ENCODE measurements at places on chromosomes 6 and 20.

DNA sequence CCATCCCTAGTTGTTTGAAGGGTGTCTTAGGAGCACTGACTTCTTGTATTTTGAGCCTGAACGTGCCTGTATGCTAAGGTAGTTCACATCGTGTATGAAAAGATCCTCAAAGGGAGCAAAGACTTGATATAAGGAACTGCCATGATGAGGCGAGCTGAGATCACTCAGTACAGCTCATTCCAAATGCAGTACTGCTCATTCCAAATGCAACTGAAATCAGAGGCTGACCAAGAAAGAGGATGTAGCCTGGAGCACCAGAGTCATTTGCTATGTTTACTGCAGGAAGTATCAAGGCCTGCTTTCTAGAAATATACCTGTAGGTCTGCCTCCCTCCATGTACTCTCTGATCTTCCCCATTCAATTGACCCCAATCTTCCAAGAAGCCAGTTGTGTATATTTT, 832.2 kb downstream of the EYS start:
- no peak for DNase-seq

- DNase-seq: no peak
Measured at GRCh38 chr6:52130440-52130839, 43.0 kb upstream of the PKHD1 start.

DNA sequence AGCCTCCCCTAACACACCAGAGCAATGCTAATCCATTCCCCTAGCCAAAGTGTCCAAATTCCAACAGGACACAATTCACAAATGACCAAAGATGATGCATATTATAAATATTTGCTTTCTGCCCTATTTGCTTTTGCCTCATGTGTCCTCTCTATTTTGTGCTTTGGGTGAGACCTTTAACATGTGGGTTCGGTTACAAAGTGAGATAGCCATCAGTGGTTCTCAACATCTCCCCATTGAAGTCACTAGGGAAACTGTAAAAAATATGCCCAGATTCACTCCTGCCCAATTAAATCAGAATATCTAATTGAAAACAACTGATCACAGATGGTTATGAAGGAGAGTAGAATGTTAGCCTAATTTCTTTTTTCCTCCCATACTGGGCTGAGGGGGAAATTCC, 159.2 kb downstream of the MTFR2 start:
- no peak for DNase-seq

GRCh38 chr20:24359321-24360027, 110.0 kb upstream of the SYNDIG1 start:
- DNase-seq: no peak

- DNase-seq: no peak
Measured at GRCh38 chr6:44868335-44868668, 459.8 kb upstream of the RUNX2 start.

- no peak for DNase-seq
Measured at GRCh38 chr20:15146948-15147347, 809.5 kb upstream of the FLRT3 start.

- no peak for DNase-seq
Measured at GRCh38 chr20:48831718-48832404, 4.1 kb upstream of the PREX1 start.

GRCh38 chr20:22690616-22691179, 106.3 kb upstream of the FOXA2 start:
- no peak for DNase-seq

GRCh38 chr6:34549026-34549803, 6.9 kb downstream of the SPDEF start:
- no peak for DNase-seq

DNA sequence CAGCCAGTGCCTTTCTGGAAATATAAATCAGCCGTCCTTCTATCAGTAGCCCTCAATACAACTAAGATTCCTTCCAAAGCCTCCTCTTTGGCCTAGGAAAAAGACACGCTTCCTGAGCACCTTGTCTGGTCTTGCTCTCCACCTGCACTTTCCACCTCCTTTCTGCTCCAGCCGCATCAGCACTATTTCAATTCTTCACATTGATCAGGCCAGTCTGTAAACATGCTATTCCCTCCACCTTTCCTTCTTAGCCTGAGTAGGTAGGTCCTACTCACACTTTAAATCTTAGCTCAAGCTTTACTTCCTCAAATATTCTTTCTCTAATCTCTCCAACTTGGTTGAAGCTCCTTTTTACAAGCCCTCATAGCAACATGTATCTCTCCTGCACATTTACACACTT, 11.4 kb downstream of the RANBP9 start:
- DNase-seq: no peak

DNA sequence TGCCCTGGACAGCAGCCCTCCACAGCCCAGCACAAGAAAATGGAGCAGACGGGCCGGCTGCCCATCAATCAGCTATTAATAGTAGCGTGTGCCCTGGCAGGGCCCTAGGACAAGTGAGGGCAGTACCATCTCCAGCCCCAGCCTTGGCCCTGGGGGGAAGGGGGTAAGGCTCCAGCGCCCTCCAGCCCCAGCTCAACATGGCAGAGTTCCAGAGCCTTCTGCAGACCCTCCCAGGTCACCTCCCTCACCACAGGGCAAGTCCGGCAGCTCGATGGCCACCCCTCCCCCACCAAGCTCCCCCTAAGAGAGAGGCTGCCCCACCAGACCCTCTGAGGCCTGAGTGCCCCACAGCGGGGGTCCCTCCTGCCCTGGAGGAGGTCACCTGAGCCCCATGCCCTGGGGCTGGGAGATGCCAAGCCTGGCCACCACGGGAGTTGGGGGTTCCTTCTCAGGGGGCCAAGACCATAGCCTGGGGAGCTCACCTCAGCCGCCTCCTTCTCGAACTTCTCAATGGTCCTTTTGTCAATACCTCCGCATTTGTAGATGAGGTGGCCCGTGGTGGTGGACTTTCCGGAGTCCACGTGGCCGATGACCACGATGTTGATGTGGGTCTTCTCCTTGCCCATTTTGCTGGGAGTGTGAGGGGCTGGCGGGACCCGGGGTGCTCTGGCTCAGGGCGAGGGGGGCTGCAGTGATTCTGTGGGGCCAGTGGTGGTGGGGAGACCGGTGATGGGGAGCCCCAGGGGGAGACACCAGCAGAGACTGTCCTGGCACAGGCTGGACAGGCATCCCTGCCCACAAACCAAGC, 1.5 kb downstream of the EEF1A2 start:
- no peak for DNase-seq

DNA sequence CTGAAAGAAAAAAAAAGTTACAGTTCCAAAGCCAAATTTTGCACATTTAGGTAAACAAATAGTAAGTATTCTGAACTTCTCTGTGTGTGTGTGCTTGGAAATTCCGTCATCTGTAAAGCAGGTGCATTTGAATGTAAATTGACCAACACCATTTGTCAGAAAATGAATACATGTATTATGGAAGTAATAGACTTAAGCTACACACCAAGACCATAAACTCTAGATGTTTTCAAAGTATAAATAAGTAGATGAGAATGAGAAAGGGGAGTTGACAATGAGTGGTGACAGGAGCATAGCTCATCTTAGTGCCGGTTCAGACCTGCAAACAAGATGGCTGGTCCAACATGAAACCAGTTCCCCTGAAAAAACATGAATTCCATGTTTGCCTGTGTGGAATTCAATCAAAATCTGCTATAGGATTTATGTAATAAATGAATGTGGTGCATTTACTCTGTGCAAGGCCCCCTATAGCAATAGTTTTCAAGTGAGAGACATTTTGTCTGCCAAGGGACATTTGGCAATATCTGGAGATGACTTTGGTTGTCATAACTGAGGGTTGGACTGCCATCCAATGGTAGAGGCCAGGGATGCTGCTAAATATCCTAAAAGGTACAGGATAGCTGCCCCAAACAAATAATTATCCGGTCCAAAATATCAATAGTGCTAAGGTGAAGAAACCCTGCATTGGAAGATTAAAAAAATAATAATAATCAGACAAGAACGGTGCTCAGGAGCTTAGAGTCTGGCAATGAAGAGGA, 11.0 kb upstream of the FILIP1 start:
- no peak for DNase-seq
